ENCODE measurements at places on chromosomes 11 and 22.

DNA sequence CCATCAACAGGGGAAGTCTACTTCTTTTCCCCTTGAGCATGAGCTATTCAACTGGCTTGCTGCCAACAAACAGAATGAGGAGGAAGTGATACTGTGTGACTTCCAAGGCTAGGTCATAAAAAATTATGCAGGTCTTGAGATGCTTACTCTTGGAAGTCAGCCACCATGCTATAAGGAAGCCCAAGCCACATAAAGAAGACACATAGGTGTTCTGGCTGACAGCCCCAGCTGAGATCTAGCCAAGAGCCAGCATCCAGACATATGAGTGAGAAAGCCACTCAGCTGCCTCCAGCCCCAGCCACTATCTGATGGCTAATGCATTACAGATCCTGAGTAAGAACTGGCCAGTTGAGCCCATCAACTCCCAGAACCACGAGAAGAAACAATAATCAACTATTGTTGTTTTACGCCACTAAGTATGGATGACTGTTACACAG is 31.0 kb upstream of the PPP2R1B start:
- DNase-seq: no peak

DNA sequence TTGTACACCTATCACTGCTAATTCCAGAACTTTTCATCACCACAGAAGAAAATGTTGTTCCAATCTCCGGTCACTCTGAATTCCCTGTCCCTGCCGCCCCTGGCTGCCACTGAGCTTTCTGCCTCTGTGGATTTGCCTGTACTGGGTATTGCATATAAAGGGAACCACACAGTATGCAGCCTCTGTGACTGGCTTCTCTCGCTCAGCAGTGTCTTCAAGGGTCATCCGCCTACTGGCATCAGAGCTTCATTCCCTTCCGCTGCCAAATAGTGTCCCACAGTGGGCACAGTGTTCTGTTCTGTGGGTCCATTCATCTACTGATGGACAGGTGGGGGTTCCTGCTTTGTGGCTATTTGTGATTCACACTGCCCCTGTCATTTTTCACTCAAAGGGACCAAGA is 5.3 kb downstream of the DHCR7 start:
- no peak for DNase-seq

- no peak for DNase-seq
Observed at GRCh38 chr11:73141309-73142127, 600 bp downstream of the FCHSD2 start.

DNA sequence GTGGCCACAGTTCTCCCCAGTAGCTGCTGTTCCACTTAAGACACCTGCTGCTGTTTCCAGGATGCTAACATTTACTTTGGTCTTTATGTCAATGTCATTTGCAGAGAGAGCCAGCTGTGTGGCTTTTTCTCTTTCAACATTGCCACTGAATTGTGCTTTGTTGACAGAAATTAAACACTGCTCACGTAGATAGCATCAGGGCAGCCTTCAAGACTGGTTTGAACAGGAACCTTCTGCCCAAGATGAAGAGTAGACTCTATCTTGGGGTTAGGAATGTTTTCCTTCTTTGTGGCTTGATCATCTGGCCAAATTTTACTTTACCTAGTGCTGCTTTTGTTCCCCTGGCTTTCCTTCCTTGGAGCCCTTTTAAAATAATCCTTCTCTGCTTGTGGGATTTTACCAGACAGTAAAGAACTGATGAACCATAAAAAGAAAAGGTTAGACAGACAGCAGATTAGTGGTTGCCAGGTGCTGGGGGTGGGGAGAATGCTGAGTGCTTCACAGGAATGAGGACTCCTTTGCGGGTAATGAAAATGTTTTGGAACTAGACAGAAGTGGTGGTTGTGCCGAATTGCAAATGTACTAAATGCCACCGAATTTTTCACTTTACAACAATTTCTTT is 22.7 kb upstream of the XBP1 start:
- DNase-seq: no peak

GRCh38 chr22:26174280-26174679 is 5.0 kb downstream of the SEZ6L start:
- DNase-seq: no peak

- no peak for DNase-seq
Observed at GRCh38 chr11:250740-251299, 14.0 kb downstream of the PSMD13 start.

- no peak for DNase-seq
Observed at GRCh38 chr22:17820879-17821439, 46.7 kb upstream of the BID start.

DNA sequence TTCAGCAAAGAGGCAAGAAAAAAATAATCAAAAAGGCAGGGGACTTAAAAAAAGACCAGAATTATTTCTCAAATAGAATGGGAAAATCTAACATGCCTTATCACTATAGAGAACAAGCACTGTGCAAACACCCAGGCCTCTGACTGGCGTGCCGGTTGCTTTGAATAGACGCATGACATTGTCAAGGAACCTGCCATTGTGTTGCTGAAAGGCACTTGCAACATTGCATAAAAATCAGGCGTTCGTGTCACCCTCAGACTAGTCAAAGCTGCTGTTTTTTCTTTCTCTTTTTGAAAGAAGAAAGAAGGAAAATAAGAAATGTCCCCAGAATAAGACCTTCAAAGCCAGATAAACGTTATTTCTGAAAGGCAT is 549.3 kb upstream of the CADM1 start:
- DNase-seq: no peak

- DNase-seq: no peak
Observed at GRCh38 chr11:68038718-68039525, at the start of gene TCIRG1. Gene TCIRG1, plus strand, starts transcription at chr11:68039025. Its CDS starts 2,247 bp downstream, at chr11:68041272.

DNA sequence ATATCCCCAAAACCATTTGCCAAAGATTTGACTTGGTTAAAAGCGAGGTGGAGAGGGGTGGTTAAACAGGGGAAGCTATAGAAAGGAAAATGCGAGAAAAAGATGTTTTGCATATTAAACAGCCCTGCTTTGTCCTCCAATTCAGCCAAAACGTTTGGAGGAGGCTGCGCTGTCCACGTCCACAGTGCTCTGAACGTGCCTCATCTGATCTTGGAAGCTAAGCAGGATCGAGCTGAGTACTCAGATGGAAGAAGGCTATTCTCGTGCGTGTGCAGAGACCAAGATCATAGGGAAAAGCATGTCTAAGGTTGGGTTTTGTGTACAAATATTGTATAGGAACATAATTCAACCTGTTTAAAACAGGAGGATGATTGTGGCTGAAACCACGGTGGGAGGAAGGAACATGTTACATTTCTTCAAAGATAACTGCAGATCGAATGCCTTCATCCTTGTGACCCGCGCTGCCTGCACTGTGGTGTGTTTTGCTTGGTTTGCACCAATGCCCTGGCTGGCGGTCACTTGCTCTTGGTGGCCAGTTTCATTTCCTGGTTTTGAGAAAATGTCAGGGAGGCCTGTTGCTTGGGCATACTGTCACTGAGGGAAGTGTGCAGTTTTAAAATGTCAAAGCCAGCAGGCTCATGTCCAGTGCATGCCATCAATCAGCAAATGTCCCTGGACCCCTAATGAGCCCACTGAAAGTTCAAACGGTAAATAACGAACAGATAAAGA is 40.4 kb downstream of the FLI1 start:
- no peak for DNase-seq

DNA sequence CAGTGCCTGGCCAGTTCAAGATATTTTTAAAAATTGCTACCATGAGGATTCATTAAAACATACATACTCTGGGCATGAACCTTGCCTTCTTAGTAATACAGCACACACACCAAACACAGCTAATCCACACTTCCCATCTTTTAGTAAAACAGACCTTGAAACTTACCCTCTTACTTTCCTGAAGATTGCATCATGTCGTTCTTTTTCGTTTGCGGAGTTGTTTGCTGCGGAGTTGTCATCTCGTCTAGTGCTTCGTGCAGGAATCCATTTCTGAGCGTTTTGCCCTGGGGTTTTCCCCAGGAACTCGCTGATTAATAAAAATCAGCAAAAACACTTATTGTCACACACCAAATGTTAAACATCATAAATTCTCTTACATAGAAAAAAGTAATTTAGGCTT is 3.0 kb downstream of the EIF4G2 start:
- DNase-seq: no peak

GRCh38 chr22:28241656-28242290 is 322.7 kb upstream of the PITPNB start:
- DNase-seq: no peak

DNA sequence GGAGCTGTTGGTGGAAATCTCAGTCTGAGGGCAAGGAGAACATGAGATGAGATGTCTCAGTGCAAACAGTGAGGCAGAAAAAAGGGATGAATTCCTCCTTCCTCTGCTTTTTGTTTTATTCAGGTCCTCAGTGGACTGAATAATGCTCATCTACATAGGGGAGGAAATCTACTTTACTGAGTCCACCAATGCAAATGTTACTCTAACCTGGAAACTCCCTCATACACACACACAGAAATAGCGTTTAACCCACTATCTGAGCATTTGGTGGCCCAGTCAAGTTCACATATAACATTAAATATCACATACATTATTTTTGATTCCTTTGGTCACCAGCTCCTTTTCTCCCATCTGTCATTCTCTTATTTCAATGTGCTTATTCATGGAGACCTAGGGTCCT is 418.8 kb downstream of the TMEM135 start:
- no peak for DNase-seq

DNA sequence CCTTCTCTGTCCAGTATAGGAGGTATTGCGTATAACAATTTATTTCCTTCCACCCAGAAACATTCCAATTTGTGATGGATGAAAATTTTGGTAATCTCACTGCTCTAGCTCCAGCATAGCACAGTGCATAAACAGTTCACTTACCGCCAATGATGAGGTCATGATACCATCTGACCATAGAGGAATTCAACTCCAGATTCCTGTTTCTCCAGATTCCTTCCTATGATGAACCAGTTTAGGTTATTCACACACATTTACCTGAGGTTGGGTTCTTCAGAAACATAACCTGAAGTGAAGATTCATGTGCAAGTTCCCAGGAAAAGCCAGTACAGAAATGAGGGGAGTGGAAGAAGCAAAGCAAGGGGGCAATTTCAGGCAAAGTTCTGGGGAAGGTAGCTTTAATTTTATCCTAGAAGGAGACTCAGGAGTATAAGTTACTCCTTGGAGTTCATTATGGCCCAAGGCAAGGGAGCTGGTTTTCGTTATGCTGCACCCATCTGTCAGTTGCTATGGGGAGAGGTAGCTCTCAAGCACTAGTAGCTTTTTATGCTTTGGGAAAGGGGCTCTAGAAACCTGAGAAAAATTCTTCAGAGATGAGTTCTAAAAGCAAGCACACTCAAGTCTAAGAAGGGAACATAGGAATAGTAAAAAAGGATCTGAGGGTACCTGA is 121.6 kb downstream of the CASP12 start:
- DNase-seq: no peak

DNA sequence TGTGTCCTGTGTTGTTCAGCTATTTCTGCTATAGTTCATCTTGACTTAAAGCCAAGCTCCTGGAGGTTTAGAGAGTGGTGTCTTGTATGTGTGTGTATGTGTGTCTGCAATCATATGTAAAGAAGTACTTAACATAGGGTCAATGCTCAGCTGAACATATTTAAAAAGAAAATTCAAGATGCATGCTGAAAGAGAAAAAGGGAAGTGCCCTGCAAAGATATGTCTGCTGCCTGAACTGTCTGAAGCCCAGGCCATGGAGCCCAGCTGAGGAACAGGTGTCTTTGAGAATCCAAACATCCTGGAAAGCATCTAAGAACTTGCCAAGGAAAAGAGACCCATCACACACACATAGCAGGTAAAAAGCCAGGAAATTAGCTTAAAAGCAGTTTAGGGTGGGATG is 6.6 kb downstream of the TCN1 start:
- no peak for DNase-seq

- no peak for DNase-seq
Observed at GRCh38 chr11:79813551-79813950, 372.7 kb upstream of the TENM4 start.

- DNase-seq: no peak
Observed at GRCh38 chr22:39528080-39528661, 4.4 kb downstream of the RPS19BP1 start.

- DNase-seq: no peak
Observed at GRCh38 chr11:44913502-44913901, 37.2 kb downstream of the TP53I11 start.

DNA sequence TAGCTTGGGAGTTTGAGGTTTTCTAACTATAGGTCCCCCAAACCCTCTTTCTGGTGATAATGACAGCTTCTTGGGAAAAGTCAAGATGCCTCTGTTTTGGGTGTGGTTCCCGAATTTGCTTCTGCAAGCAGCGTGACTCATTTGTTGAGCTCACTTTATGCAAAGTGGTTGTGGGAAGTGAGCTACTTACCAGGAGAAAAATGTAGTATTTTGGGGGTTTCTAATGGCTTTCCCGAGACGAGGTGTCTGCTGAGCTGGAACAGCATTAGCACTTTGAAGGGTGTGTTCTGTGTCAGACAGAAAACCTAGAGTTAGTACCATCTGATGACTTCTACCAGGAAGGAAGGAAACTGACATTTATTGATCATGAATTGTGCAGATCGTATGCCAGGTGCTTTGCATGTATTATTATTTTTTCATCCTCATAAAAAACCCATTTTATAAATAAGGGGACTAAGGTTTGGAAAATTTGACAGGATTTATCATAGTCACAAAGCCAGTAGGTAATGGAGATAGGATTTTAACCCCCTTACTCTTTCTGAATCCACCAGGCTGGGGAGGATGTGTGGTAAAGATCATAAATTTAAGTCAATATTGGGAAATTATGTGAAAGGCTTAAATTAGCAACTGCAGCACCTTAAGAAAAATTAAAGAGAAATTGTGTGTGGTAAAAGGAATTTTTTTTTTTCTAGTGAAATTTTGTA is 108.8 kb upstream of the CD44 start:
- peak; percentile 42 for DNase-seq

GRCh38 chr22:48750282-48750681 is 1077.4 kb downstream of the BRD1 start:
- no peak for DNase-seq

DNA sequence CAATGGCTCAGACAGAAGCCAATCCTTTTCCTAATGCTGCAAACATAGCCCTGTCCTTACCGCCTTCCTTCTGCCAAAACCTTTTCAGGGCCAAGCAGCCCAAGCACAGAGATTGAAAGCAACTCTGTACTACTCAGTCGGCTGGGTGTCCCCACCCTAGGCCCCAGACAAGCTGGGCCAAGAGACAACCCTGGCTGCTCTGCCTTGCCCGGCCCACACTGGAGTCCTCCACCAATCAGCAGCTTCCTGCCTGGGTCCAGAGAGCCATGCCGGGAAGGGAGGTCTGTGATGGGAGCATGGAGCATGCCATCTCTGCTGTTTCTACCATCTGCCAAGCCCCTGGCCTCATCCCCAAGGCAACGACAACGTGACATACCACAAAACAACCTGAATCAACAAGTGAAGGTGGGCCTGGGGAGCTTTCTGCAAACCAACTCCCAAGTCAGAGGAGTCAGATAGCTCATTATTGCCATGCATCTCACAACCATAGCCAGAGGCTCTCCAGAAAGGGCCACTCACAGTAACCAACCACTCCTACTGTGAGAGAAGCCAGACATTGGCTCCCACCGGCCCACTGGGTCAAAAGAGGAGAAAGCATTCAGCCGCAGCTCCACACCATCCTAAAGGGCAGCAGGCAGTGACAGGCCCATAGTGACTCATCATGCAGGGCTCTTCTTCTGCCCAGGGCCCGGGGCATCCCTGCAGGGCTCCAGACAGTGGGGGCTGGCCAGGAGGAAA is 18.2 kb downstream of the PATZ1 start:
- DNase-seq: no peak

- DNase-seq: no peak
Observed at GRCh38 chr22:32185821-32186220, 19.1 kb downstream of the RFPL2 start.
